Endothelial cell of coronary artery (primary cell): ENCODE measurements at places on chromosomes 6 and 20. TPM values are rescaled to one million over a fixed set of nuclear protein-coding genes. Genes with fewer than 3 reads are reported as not detected.

The NANP gene
- 6.6 and 7.1 TPM in 2 replicates for total RNA-seq

The GLP1R gene
- total RNA-seq: not detected in 2 replicates

The MAP1LC3A gene
- 14.9 and 19.2 TPM in 2 replicates for total RNA-seq

The CCM2L gene
- 7.8 and 13.1 TPM in 2 replicates for total RNA-seq

The FABP7 gene
- total RNA-seq: not detected in 2 replicates

The C6orf52 gene
- not detected in 2 replicates for total RNA-seq
